ENCODE measurements at places on chromosomes 7 and 10.

GRCh38 chr7:129489491-129489890 lies 12.8 kb upstream of the SMKR1 start:
- DNase-seq, result no peak

- DNase-seq, result no peak
Observed at GRCh38 chr7:707296-708000, 19.1 kb upstream of the DNAAF5 start.

- no peak for DNase-seq
Observed at GRCh38 chr10:31353574-31353973, 34.6 kb downstream of the ZEB1 start.

DNA sequence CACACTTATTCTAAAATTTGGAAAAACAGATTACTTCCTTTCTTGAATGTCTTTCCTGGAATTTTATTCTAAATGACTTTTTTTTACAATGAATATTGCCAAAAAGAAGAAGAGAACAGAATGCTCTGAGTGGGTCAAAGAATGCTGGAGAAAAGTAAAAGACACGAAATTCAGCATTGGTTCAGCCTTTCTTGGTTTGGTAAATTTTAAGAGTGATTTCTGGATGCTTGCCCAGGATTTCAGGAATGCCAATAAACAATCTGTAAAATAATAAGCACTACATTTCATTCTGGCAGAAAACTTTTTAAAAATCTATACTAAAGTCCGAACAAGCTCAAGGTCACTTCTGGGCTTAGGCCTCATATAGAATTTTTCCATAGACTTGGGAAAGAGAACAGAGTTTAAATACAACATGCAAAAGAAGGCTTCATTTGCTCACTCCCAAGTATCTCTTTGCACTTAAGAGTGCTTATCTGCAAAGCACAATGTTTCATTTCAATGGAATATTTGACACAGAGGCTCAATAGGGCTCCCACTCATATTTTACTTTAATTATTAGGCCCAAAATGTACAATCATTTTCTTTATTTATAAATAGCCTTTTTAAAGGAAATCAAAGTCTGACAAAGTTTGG lies 359.5 kb upstream of the ANKRD30A start:
- no peak for DNase-seq

- peak; percentile 45 for DNase-seq
Observed at GRCh38 chr7:5692112-5692844, 89.2 kb downstream of the RNF216 start.

Data from hippocampal formation (tissue), 2 donors.